GM03348 (cell line): ENCODE measurements at places on chromosomes 3 and 15.

GRCh38 chr15:71461748-71462147, 346.5 kb downstream of the THSD4 start:
- DNase-seq = no peak

- DNase-seq = no peak
Observed at GRCh38 chr3:18234717-18235335, 190.3 kb downstream of the SATB1 start.

GRCh38 chr3:78139166-78139565, 1099.3 kb downstream of the ROBO2 start:
- no peak for DNase-seq

DNA sequence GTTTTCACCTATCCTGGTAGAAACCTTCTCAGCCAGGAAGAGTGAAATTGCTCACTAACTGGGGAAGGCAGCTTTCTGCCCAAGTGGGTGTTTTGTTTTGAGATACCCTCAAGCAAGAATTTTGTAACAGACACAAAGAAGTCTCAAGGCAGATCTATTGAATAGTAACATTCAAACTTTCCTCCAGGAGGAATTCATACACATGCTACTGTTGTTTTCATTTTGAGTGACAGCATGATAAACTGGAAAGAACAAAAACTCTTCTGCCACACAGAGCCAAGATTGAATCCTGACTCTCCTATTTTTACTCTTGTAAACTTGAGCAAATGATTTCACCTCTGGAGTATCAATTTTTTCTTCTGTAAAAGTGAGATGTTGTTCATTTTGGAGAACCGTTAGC, 54.8 kb upstream of the MBNL1 start:
- DNase-seq = no peak

GRCh38 chr3:190886945-190887344, 24.5 kb upstream of the GMNC start:
- DNase-seq = no peak

DNA sequence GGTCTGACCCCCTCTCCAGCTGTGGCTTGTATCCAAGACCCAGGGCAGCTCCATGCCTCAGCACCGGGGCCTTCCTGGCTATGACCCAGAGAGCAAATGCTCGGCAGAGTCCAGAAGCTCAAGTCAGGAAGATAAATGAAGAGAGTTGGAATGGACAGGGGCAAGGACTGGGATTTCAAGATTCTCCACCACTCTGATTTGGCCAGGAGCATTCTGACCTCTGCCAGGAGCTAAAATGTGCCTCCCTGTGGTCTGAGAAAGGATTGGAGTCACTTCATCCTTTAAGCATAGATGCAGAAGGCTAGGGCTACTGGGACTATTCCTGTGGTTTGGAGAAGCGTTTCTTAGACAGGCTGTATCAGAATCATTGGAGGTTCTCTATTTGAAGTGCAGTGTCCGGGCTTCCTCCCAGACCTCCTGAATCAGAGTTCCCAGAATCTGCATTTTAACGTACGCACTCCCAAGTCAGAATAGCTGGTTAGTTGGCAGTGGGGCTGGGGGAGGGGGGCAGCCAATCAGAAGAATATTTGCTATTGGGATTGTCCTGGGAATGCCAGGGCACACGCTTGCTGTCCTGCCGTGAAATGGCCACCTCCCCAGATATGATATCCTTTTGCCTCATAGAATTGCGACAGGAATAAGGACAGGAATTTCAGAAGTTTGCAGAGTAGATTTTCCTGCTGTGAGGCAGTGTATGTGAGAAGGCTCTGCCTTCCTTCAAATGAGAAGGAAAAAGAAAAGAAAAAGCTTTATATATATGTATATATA, 57.4 kb downstream of the HRH1 start:
- DNase-seq = peak; percentile 72

GRCh38 chr15:82122746-82123400, 77.1 kb upstream of the MEX3B start:
- DNase-seq = peak; percentile 86
